Karpas-422 (cell line): ENCODE measurements at places on chromosomes 3 and 15.

DNA sequence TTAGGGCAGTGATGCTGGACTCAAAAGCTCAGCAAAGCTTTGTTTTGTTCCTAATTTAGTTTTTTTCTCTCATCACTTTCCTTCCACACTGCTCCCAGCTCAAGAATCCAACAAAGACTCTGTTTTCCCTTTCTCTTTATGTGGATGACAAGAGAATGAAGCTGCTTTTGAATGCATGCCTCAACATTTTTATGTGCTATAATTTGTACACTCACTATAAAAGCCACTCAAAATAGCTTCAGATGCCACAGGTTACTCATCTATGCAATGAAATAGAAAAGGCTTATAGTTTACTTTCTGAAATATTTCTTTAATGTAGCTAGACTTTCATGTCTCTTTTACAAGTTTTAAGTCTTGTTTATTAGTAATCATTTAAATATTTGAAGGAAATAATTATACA, 714.9 kb downstream of the OTOL1 start:
- DNase-seq = no peak

GRCh38 chr15:23069496-23070166, 30.3 kb upstream of the TUBGCP5 start:
- no peak for DNase-seq

- no peak for DNase-seq
These were observed 1.6 kb downstream of the GRIP2 start for GRCh38 chr3:14538451-14539088.

DNA sequence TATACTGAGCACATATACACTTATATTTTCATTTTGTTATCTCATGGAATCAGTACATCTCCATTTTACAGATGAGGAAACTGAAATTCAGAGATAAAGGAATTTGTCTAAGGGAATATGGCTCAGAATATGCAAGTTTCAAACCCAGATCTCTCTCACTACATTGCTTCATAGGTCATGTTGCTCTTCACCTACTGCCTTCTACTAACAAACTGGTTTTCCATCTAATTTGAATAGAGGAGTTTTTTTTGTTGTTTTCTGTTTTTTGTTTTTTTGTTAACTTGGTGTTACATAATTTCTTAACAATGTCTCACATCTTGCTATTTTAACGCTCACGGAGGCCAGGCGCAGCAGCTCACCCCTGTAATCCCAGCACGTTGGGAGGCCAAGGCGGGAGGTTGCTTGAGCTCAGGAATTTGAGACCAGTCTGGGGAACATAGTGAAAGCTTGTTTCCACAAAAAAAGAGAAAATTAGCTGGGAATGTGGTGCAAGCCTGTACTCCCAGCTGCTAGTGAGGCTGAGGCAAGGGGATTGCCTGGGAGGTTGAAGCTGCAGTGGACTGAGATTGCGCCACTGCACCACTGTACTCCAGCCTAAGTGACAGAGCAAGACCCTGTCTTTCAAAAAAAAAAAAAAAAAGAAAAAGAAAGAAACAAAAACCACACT, 37.0 kb downstream of the FMN1 start:
- DNase-seq = no peak

DNA sequence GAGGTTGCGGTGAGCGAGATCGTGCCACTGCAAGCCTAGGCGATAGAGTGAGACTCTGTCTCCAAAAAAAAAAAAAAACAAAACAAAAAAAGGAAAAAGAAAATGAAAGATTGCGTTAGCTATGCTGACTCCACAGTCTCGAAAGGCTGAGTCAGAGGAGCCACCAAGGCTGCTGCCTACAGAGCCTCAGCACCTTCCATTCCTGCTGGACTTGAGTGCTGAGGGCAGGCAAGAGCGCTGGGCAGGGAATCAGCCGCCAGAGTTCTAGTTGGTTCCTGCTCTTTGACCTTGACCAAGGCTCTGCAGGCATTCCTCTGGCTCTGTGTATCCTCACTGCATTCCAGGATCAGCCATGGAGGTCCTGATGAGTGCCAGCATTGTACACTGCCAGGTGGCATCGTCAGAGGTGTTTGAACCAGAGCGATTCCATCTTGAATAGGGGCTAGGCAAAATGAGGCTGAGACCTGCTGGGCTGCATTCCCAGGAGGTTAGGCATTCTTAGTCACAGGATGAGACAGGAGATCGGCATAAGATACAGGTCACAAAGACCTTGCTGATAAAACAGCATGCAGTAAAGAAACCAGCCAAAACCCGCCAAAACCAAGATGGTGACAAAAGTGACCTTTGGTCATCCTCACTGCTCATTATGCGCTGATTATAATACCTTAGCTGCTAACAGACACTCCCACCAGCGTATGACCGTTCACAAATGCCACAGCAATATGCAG, 5.9 kb downstream of the MESP2 start:
- no peak for DNase-seq

- DNase-seq = no peak
These were observed 40.2 kb downstream of the EPHB3 start for GRCh38 chr3:184601576-184602371.

GRCh38 chr15:77066971-77067690, 3.8 kb downstream of the TSPAN3 start:
- no peak for DNase-seq

DNA sequence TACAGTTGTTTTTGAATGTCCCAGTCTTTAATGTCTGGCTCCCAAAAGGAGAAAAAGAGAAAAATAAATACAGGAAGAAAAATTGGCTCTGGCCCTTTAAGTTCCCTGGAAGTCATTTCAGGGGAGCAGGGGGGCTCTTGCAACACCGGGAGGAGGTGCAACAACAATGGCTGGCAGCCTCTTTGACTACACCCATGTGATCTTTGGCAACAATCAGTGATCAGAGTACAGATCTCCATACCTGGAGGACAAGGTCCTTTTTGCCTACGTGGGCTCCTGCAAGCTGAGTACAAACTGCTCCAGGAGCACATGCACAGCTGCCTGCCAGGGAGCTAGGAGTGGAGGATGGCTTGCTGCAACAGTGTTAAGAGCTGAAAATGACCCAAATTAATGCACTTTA, 63.9 kb downstream of the GLCE start:
- DNase-seq = no peak

GRCh38 chr15:59662260-59662659, 4.9 kb upstream of the GTF2A2 start:
- DNase-seq = no peak
